ENCODE measurements at places on chromosomes 1 and 21.

DNA sequence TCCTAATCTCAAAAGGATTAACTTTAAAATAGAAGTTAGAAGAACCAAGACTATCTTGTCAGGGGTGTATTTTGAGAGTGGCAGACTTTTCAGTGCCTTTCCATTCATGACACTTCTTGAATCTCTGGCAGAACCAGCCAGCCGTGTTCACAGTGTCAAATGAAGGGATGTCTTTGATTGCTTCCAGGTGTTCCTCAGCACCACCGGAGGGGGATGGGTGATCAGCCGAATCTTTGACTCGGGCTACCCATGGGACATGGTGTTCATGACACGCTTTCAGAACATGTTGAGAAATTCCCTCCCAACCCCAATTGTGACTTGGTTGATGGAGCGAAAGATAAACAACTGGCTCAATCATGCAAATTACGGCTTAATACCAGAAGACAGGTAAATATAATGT, 32.3 kb downstream of the FMO1 start:
- no peak for DNase-seq

DNA sequence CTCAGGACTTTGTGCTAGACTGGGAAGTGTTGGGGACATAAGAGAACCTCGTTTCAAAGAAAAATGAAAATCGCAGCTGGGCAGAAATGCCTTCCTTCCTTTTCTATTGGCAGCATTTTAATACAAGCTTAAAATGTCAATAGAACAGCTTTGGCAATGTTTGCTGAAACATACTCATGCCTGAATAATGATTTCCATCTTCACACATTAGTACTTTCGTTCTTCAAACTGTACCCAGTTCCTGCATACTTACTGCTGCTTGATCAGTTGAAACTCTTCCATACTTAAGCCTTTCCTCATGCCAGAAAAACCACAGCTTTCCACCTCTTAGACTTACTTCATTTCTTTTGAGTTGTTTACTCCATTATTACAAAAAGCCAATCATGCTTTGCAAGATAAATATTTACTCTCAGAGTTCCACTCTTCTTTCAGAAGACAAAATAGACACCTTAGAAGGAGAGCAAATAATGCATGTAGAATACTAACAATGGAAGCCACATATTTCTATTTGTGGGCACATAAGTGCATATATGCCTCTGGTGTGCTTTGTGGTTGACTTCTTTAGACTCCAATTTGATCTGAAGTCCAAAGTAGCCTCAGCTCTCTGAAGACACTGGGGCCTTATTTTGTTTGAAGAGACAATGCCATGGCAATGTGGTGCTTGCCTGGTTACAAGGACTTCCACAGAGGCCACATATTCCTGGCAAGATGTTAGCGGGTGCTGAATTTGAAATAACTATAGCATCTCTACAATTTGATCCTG, 22.7 kb upstream of the CD55 start:
- no peak for DNase-seq

DNA sequence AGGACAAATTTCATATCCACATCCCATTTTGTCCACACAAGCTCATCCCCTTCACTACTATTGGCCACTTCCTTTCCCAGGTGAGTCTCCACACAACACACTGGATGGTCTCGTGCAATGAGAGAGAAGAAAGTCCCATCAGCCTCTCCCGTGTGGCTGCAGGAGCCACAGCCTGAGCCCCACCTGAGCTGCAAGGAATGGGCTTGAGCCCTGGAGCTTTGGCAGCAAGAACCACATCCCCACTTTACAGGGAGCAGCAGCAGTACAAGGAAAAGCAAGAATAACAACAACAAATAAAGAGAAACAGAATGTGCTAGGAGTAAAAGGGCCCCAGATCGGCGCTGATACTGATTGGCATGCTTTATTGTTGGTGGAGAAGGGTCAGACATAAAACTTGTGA, 117.7 kb downstream of the TPTE start:
- DNase-seq = no peak

GRCh38 chr1:74513411-74514300, 1.2 kb upstream of the LRRC53 start:
- no peak for DNase-seq

- no peak for DNase-seq
Observed at GRCh38 chr21:35953597-35953996, 106.7 kb downstream of the SETD4 start.

DNA sequence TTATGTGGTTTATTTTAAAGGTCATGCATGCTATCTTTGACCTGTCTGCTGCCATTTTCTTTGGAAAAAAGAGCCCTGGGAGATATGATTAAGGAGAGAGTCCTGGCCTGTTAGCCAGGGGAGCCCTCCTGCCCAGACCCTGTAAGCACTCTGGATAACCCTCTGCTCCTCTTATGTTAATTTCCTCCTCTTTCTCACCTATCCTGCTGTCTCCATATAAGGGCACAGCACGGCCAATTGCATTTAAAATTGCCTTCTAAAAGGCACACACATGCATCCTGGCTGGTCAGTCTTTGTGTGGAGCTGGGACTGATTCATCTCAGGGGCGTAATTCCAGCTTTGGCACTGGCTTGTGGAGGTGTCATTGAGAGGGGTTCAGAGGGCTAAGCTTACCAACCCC, 158.9 kb downstream of the ST6GALNAC5 start:
- no peak for DNase-seq

- peak; percentile 6 for DNase-seq
Observed at GRCh38 chr1:4312024-4312423, 342.4 kb upstream of the AJAP1 start.

DNA sequence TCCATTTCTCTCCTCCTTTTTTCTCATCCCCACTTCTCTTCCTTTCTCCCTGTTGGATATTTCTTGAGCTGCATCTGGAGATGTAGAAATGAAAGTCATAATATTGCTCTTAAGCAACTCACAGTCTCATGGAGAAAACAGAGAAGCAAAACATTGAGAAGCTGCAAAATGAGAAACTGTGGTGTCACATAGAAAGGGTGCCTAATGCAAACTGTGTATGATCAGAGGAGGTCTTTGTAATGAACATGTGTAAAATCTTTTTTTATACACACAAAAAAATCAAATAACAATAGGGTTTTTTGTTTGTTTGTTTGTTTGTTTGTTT, 11.8 kb upstream of the SLAMF7 start:
- no peak for DNase-seq

GRCh38 chr1:3992103-3992556, 92.1 kb upstream of the C1orf174 start:
- DNase-seq = no peak

- no peak for DNase-seq
Observed at GRCh38 chr1:83990734-83991133, 8.2 kb downstream of the TTLL7 start.

GRCh38 chr1:192574073-192574472, 1.5 kb upstream of the RGS1 start:
- no peak for DNase-seq

GRCh38 chr1:39295901-39296300, 91.4 kb downstream of the MACF1 start:
- no peak for DNase-seq

- no peak for DNase-seq
Observed at GRCh38 chr1:34267326-34267725, 90.6 kb downstream of the C1orf94 start.

DNA sequence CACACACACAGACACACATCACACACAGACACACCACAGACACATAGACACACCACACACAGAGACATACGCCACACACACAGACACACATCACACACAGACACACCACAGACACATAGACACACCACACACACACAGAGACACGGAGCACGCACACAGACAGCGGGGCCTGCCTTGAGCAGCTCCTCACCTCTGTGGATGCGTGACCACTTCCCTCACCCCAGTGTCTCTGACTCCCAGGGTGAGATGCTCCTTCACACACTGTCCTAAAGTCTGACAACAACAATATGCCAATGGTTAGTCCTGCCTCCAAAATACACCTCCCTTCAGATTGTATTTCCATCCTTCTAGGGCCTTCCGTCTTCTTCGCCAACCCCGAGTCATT, 48.2 kb downstream of the IER5 start:
- no peak for DNase-seq

DNA sequence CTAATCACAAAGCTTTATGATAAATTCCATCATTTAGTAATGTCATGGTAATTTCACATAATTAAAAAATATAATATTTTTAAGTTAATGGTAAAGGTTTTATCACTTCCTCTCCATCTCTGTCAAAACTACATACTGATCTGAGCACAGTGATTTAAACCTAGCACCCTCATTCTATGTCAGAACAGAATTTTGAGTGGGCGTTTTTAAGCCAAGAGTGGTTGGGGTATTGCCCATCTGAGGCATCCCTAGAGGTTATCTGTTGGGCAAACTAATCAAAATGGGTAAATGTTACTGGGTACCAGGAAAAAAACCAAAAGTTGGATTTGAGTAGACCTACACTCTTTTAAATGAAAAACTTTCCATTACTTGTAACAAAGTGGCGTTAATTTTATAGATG, 100.7 kb upstream of the GFI1 start:
- DNase-seq = no peak

- DNase-seq = no peak
Observed at GRCh38 chr1:53894644-53895043, 657 bp downstream of the DIO1 start.
